Stimulated activated CD8-positive, alpha-beta memory T cell treated with anti-CD3 and anti-CD28 coated beads, Interleukin-7, amount 100 ng/mL, for 1 hour (primary cell): ENCODE measurements at places on chromosomes 3 and 15.

GRCh38 chr3:128504963-128505730 is 12.1 kb upstream of the GATA2 start:
- no peak for DNase-seq

- DNase-seq = no peak
These were observed 36.9 kb upstream of the COL8A1 start for GRCh38 chr3:99601515-99601914.

- no peak for DNase-seq
These were observed 134.8 kb upstream of the ANKRD28 start for GRCh38 chr3:15932348-15933300.

DNA sequence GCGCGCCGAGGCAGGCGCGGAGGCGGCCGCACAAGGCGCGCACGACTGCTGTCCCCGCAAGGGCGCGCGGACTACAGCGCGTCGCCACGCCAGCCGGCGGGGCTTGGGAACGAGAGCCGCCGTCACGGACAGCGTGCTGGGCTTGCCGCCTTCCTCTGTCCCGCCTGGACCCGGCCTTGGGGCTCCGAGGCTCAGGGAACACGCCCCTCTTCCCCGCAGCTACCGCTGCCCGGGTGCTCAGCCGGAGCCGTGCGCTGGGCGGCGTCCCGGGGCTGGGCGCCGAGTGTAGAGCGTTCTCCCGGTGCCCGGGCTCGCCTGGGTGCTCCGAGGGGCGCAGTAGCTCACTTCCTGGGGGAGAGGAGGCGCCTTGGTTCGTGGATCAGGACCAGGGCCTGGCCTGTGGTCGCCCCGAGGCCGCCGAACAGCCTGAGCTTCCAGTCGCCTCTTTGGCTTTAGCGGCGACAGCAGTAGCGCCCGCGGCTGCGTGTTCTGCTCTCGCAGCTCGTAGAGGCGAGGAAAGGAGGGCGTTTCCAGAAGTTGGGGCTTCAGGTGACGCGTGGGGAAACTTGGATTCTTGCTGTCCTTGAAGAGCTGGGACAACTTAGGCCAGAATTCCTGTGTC is 226.7 kb upstream of the C2CD4B start:
- no peak for DNase-seq

GRCh38 chr3:142999881-143000280 is 1.5 kb upstream of the U2SURP start:
- no peak for DNase-seq

- no peak for DNase-seq
These were observed 10.1 kb downstream of the SLC51B start for GRCh38 chr15:65055201-65055870.

GRCh38 chr15:67105065-67105951 is 39.9 kb downstream of the SMAD3 start:
- no peak for DNase-seq
